Heart left ventricle (tissue), 16 donors: ENCODE measurements at places on chromosomes 1 and 21.

DNA sequence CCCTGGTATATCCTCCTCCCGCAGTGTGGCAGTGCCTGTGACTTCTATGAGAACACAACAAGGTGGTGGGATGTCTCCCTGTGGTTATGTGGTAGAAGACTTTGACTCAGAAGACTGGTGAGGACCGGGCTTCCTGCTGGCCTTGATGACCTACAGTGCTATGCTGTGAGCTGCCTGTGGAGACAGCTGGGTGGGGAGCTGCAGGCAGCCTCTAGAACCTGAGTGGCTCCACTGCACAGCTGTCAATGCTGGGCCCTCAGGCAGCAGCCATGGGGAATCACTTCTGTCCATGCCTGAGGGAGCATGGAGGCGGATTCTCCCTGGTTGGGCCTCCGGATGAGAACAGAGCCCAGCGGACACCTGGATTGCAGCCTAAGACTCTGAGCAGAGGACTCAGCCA is 14.9 kb downstream of the SLC1A7 start:
- no peak for DNase-seq

DNA sequence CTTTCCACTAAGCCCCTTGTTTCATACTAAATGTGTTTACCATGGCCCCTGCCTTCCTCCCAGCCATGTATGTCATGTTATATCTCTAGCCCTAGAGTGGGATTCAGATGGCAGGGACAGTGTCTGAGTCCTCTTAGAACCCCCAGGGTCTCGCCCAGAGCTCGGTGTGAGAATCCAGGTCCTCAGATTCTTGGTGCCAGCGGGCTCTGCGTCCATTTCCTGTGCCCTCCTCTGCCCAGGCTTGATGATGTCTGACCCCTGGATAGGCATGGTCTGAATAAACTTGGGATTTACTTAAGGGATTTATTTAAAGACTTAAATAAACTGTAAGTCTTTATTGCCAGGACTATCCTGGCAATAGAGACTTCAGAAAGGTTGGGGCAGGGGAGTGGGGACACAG is 6.2 kb upstream of the KISS1 start:
- no peak for DNase-seq

- peak; percentile 45 for DNase-seq
These were observed 37.0 kb downstream of the MIA3 start for GRCh38 chr1:222654849-222655248.

DNA sequence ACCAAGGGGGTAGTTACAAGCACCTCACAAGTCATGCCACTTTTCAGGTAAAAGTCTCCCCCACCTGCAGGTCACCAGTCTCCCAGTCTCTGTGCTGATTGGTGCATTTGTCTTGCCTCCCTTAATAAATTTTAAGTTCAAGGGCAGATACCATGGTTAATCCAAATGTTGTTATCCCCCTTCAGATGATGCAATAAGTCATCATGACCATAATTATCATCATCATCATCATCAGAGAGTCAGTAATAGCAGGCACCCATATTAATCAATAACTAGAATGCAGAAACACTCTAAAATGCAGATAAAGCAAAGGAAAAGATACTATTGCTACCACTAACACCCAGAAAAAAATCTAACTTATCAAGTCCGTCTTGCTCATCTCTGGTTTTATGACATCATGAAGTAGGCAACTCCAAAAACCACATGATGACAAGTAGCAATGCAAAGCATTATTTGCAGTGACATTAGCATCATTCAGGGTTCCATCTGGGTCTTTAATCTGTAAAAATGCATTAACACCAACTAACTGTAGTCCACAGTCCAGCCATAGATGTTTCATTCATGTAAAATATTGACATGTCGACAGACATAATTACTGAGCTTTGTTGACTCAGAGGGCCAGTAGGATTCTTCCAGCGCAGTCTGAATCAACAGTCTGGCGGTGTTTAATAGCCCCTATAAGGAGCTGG is 492.0 kb upstream of the RUNX1 start:
- no peak for DNase-seq

- DNase-seq = peak; percentile 72
These were observed 200.4 kb downstream of the NRIP1 start for GRCh38 chr21:14864211-14865021.

GRCh38 chr1:235918465-235918864 is 51.8 kb upstream of the LYST start:
- DNase-seq = no peak

GRCh38 chr1:1141244-1141910 is 25.5 kb upstream of the C1orf159 start:
- no peak for DNase-seq

GRCh38 chr1:76083189-76083588 is 8.6 kb downstream of the ST6GALNAC3 start:
- no peak for DNase-seq

DNA sequence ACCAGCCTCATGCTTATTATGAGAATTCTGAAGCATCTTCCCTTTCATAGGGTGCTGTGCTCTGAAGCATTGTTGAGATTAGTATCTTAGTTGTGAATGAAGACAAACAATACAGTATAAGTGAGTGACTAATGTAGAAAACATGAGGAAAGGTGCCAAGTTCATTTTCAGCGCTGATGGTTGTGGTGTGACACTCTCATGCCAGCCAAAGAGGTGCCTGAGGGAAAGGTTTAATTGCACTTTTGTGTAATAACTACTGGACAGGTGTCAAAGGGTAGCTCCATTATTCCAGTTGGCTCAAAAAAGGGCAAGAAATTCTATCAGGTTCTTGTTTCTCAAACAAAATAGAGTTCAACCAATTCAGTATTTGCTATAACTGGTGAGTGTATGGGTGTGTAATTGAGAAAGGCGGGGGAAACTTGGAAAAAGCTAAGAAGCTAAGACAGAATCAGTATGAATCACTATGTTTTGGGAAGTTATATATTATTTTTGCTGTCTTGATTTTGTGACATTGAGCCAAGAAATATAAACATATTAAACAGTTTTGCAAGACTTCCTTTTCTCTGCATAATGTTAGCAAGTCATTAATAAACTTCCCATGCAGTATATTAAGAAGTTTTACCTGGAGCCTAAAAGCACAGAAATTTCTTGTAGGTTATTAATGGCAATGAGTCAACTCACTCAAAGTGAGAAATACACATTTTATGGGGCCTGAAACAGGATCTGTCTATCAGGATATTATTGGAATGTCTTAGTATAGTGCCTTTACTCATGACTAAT is 31.8 kb downstream of the KCNK2 start:
- DNase-seq = no peak

DNA sequence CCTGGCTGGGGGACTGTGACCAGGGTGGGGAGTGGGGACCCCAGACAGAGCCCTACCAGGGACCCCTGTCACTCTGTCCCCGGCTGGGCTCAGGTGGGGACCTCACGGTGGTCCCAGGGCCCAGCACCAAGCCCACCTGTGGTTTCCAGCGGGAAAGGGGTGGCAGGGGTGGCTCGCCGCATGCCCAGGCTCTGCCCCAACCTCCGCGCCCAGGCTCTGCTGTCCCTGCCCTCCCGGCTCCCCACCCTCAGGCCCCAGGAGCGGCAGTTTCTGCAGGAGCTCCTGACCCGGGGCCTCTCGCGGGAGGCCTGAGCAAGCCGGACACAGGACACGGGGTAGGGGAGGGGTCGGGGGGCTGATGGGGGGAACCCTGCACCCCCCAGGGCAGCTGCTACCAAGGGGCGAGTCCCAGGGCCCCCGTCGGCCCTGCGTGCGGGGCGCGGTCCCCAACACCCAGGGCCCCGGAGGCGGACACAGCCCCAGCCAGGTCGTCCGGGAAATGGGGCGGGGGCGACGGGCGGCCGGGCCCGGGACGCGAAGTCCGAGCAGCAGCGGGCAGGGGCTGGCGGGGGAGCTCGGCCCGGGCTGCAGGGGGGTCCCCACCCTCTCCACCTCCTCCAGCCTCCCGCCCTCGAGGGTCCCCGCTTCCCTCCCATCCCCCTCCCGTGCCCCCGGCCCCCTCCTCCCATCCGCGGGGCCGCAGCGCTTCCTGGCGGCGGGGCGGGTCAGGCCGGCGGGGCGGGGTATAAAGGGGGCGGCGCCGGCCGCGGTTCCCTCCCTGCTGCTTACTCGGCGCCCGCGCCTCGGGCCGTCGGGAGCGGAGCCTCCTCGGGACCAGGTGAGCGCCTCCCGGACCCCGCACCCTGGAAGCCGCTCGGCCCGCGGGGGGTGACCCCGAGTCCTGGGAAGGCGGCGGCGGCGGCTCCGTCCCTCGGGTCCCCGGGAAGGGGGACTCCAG is at the start of gene COL6A2:
Gene COL6A2 (plus strand): TSS at position 777 of the 958 bp plus-strand sequence.
- DNase-seq = peak; percentile 67

GRCh38 chr1:220927442-220927841 is 48.2 kb downstream of the HLX start:
- DNase-seq = no peak

DNA sequence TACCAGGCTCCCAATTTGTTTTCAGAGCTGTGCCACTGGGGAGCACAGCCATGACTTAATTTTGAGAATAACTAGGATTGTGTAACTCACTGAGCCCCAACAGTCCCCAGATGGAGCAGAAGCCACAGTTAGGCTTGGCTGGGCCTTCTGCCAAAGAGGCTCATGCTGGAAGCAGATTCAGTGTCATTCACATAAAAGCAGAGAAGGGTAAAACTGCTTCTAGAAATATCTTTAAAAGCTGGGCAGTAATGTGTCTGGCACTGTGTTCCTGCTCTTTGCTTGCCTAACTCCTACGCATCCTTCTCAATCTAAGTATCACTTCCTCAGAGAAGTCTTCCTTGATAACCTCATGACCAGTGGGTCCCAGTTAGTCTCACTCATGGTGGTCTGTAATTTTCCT is 20.3 kb downstream of the STK40 start:
- DNase-seq = peak; percentile 71

DNA sequence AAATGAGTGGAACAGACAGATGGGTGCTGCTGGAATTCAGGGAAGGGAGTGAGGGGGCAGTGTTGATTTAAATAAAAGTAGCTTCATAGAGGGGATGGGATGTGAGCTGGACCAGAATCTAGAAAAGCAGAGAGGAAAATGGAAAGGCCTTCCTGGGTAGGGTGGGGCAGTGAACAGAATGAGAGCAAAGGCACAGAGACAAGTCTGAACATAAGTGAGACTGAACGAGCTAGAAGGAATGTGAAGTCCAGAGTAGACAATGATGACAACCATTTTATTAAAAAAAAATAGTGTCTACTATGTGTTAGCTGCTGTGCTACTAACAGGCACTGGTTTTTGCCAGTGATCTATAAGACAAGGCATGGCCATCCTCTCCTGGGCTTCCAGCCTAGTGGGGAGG is 36.0 kb downstream of the ELK4 start:
- no peak for DNase-seq

DNA sequence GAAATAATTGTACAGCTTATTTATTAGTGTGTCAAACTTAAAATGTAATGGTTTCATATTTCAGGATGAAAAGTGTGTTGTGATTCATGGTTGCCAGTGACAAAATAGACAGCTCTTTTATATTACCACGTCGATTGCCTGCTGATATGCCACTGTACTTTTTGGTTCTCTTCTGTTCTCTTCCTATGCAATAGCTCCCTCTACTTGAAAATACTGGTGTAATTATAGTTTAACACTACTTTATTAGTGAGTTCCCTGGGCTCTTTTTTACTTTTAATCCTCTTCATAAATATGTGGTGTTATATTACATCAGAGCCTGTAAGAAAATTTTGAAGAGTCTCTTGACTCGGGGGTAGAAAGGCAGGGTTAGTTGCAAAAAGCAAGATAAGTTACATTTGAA is 111.3 kb downstream of the PATJ start:
- DNase-seq = no peak

- DNase-seq = no peak
These were observed 4.3 kb downstream of the INAVA start for GRCh38 chr1:200899015-200899386.

GRCh38 chr1:190936337-190936736 is 458.7 kb upstream of the BRINP3 start:
- no peak for DNase-seq

DNA sequence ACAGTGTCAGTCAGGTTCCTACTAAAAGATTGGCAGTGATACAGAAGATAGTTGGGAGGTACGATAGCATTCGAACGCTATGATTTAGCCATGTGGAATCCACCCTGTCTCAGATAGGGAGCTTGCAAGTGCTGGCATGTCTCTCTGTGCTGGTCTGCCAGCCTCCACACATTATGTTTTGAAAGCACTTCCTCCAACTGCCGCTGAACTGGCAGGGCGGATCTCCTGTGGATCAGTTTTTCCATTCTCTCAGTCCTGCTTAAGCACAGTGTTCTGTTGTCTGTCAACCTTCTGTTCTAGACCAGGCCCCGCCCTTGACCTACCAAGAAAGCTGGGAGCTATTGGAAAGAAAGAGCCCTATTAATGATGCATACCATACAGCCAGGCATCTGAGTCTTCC is 65.5 kb upstream of the PALMD start:
- DNase-seq = peak; percentile 49

DNA sequence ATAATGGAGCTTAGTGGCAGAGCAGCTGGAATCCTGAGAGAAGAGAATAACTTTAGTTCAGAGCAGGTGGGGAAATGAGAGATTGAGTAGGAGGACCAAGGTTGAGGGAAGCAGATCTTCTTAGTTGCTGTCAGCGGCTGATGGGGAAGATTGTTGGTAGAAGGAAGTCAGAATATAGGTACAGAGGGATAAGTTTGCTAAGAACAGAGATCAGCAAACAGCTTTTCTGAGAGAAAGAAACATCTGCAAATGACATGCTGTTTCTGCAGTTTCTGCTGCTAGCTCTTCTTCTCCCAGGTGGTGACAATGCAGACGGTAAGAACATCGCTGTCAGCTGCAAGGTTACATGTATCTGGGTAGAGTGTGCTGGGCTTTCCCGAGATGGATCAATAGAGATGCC is at the start of gene CD1C:
Gene CD1C (plus strand): TSS at position 113 of the 400 bp plus-strand sequence. CDS start 142 bp downstream, at position 255.
- DNase-seq = no peak

GRCh38 chr1:226957714-226958113 is 17.6 kb downstream of the COQ8A start:
- DNase-seq = no peak

- no peak for DNase-seq
These were observed 170.4 kb downstream of the TGFBR3 start for GRCh38 chr1:91715416-91716000.

GRCh38 chr1:183063349-183063748 is 40.1 kb downstream of the LAMC1 start:
- no peak for DNase-seq

DNA sequence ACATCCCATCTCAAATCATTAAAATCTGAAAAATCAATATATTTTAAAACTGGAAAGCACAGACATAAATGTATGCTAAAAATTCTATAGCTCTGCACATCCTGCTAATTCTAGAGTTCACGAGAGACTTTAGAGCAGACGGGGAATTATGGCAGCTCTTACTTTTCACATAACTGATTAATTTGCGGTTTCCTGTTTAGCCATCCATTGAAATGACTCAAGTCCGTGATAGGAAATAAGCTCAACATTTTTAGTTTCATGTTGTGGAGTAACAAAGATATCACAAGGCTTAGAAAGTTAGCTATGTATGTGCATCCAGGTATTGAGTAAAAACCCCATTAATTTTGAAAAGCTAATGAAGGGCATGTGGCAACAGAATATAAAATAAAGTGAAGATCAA is 123.2 kb downstream of the SMYD2 start:
- DNase-seq = no peak

DNA sequence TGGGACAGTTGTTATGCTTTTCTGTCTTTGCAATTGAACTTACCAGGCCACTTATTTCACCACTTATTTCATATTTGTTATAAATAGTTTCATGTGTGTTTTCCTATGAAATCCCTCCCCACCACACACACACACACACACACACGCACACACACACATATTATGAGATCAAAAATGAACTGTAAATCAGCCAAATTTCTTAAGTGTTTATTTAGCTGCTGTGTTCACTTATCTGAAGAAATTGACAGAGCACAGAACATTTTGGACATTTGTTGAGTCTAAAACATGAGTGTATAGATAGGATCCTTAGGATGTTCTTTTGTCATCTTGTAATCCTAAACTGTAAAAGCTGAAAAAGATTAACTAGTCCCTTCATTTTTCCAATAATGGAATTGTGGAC is 7.8 kb upstream of the TNFSF18 start:
- DNase-seq = no peak

GRCh38 chr1:51506537-51506936 is 12.5 kb downstream of the EPS15 start:
- peak; percentile 17 for DNase-seq
